ENCODE measurements at places on chromosomes 6 and 20. TPM values are rescaled to one million over a fixed set of nuclear protein-coding genes. Genes with fewer than 3 reads are reported as not detected.

- no peak for DNase-seq
Measured at GRCh38 chr6:35788423-35788982, 7.7 kb downstream of the CLPSL1 start.

DNA sequence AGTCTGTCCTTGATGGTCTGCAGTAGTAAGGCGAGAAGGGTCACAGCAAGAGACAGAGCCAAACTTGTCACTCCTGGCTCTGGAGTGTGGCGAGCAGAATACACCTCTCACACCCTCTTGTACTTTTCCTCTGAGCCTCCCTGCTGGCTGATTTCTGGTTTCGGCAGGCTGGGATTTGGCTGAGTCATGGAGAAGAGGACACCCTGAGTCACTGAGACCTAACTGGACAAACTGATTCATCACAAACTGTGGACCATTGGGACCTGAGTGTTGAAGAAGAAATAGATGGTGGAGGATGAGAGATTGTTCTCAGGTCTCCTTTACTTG, 101.7 kb downstream of the F13A1 start:
- no peak for DNase-seq

GRCh38 chr6:30826961-30827342, 57.4 kb upstream of the DDR1 start:
- no peak for DNase-seq

The TINAG gene
- 30.2 TPM for polyA plus RNA-seq

The EMILIN3 gene
- polyA plus RNA-seq = 7.0 TPM

DNA sequence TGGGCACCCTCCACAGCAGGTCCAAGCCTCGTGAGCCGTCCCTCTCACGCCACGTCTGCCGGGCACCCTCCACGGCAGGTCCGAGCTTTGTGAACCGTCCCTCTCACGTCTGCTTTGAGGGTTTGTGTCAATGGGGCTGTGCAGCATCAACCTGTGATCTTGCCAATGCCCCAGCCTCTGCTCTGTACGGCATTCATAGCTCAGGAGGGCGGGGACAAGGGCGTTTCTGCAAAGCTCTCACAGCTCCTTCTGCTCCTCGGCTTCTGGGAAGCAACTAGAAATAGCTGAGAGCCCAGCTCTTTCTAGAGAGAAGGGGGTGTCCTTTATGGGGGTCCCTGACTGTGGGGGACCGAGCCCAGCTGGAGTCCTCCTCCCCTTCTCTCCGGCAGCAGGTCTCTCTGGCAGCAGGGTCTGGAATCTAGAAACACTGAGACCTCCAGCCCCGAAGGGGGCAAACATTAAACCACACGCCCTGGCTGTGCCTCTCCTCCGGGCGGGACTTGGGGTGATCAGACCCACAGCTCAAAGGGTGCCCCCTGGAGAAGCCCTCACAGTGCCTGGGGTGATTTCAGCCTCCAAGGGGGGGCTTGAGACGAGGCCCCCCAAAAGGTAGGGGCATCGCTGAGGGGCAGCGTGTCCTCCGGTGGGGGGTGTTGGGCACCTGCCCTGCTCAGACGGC, 41.2 kb upstream of the CHRNA4 start:
- DNase-seq = no peak

DNA sequence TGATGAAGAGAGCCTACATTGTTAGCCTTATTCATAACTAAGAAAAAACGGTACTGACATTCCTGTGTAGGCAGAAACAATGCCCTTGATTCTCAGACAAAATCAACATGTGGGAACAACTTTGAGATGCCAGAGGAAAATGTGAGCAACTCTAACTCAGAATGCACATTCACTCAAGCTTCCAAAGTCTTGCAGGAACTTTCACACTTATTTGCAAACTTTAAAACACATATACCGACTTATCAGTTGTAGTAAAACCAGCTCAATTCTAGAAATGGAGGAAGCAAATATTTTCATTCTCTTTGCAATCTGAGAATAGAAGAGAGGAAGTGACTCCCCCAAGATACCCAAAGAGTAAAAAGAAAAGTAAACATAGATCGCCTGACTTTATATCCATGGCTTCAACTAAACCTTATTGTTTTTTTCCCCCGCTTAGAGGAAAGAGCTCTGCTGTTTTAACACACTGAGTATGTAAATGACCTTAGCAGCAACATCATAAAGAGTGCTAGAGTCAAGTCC, 117.6 kb downstream of the EPB41L2 start:
- DNase-seq = no peak

The OGFR gene
- 26.8 TPM for polyA plus RNA-seq

GRCh38 chr6:3162565-3163247, 5.4 kb upstream of the TUBB2A start:
- peak; percentile 75 for DNase-seq

GRCh38 chr6:153090241-153090930, 40.7 kb downstream of the RGS17 start:
- DNase-seq = no peak

The LST1 gene
- polyA plus RNA-seq = 5.1 TPM

The CRISP3 gene
- polyA plus RNA-seq = 0.48 TPM

DNA sequence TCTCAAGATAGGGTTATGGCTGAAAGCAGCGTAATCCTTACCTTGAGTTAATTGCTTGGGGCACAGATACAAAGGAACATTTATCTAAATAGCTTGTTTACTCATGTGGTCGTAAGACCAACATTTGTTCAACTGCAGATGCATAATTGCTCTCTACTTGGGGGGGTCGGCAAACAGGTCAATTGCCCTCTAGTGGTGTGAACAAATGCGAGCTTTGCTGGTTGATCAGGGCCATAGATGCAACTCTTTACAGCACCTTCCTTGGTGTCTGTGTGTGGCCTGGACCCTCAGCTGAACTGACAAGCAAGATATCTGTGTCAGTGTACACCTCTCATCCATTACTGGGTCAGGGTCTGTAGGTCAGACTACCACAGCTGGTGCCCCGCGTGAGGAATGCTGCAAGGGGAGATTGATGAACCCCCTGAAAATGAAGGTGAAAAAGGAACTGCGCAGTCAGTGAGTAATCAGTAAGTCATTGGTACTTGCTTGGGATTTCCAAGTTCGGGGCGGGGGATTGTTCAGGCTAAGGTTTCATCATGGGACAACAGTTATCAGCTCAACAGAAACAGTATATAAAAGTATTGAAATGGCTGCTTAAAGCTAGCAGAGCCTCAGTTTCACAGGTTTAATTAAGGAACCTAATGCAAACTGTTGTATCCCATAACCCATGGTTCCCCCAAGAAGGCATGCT, 24.0 kb downstream of the HLA-DPA1 start:
- DNase-seq = no peak

DNA sequence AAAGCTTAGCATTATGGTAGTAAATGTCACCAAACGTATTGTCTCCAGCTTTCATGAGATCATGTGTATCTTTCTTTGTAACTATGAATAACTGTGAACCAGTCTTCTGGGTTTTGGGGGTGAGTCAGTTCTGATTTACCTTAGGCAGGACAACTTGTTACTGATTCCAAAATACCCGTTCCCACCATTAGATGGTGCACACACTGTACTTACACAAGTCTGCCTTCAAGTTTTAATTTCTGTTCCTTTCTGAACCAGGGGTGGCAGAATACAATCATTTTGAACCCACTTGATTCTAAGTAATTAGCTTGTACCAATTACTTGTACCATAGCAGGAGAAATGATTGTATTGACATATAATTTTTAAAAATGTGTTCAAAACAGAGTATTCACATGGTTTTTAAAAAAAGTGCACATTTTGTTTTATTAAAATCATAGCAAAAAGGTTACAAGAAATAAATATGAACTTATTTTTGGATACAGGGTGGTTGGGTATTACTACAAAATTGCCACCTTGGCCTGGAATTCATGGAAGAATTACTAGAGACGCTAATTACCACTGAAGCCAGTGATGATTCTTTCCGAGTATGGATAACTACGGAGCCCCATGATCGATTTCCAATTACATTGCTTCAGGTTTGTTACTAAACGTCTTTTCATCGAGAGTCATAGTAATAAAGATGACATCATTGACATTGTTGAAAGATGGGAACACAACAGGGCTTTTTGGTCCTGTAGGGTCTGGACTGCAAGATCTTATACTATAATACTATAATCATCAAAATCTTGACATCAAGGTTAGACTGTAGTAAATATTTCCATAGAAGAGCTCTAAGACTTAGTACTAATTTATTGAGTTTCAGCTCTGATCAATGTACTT, 75.2 kb upstream of the GLP1R start:
- peak; percentile 35 for DNase-seq

The LAMA4 gene
- 93.6 TPM for polyA plus RNA-seq

DNA sequence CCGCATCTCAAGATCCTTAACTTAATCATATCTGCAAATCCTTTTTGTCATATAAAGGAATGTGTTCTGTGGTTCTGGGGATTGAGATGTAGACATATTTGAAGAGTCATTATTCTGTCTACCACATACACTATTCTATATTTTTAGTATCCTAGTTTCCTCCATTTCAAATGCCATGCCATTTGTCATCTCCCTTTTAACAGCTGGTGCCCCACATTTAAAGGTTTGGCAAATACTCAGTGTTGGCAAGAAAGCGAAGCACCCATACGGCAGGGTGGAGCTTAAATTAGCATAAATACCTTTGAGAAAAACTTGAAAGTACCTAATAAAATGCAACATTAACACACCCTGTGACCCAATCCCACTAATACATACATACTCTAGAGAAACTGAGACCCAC, 31.7 kb downstream of the PAK5 start:
- no peak for DNase-seq

DNA sequence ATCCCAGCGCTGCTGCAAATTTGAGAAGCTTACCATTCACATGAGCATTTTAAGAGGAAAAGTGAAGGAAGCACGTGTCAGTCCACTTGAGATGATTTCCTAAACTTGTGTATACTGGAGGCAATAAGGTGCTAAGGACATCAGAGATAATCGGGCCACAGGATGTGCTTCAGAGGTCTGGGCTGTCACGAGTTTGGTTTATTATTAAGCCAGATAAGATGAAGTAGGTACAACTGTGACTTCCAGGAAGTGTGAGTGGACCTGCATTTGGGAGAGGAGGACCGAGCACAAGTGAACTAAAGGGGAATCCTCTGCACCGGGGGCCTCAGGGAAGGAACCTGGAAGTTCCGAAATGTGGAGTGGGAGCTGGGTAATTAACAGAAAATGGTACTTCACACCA, 1.4 kb downstream of the SAMD5 start:
- peak; percentile 19 for DNase-seq

- no peak for DNase-seq
Measured at GRCh38 chr20:57907131-57908000, 197.6 kb upstream of the PMEPA1 start.

DNA sequence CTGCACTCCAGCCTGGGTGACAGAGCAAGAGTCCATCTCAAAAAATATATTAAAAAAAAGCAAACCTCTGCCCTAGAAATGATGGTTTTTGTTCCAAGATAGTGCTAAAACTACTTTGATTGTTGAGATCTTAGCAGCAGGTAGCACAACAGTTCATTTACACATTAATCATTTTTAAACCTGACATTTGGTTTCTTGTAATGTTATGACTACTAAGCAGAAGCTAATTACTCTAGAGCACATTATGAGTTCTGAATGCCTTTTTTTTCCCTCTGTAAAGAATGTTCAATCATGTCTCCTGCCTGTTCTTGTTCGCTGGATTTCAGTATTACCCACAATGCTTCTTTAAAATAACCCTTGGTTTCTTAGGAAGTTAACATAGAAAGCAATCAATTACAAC, 24.7 kb upstream of the PHF3 start:
- no peak for DNase-seq

The HAO1 gene
- not detected for polyA plus RNA-seq

DNA sequence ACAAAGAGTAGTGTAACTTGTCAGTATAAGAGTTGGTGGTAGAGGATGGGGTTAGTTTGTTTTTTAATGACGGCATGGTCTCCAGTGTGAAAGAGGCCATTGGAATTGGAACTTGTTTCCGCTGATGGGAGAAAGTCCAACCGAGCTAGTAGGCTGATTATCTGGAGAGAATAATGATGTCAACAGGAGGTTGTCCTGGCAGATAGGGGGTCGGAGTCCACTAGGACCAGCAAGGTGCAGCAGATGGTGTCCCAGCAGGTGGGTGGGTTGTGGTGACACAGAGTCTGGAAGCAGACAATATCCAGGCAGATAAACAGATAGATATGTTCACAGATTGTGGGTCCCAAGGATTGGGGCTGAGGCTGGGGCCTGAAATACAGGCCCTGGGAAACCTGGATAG, 35.1 kb downstream of the PKIB start:
- no peak for DNase-seq

GRCh38 chr20:38779247-38780097, 26.0 kb upstream of the PPP1R16B start:
- no peak for DNase-seq

The TMC2 gene
- 0.34 TPM for polyA plus RNA-seq

The GNRH2 gene
- 0.58 TPM for polyA plus RNA-seq

DNA sequence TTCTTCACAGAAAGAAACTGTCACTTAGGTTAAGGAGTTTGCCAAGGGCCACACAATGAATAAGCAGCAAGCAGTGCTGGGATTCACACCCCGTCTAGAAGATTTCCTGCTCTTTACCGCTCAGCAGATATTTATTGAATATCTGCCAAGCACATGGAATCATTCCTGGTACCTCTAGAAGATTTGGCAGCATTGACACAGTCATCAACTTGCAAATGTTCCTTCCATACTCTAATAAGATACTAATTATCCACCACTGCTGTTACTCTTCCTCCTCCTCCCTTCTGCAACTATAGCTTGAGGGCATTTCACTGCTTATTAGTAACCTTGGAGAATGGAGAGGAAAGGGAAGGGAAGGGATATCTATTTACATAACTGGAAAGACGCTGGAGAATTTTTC, 13.0 kb downstream of the MOXD1 start:
- DNase-seq = no peak

GRCh38 chr6:75204959-75205775, 686 bp downstream of the COL12A1 start:
- no peak for DNase-seq

- DNase-seq = no peak
Measured at GRCh38 chr20:34389954-34390555, 27.0 kb downstream of the ITCH start.

The OR2H1 gene
- polyA plus RNA-seq = not detected

GRCh38 chr20:37096415-37097041, 731 bp upstream of the RBL1 start:
- DNase-seq = no peak

GRCh38 chr6:170297576-170298330, 6.9 kb upstream of the DLL1 start:
- no peak for DNase-seq

DNA sequence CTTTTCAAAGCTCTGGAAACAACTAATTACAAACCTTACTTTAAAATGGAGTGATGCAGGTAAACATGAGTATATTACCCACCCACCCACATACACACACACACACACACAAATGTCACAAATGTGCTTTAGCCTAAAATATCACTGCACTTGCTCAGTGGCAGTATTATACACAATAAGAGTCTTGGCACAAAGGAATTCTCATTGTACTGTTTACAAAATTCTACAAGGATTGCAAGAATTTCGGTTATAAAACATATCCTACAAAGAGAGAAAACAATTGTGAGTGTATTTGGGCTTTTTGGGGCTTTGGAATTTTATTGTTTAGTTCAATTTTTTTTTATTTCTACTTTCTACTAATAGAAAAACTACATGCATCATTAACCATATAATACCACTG, 113.2 kb upstream of the BEND6 start:
- no peak for DNase-seq

The HLA-DQB2 gene
- 1.5 TPM for polyA plus RNA-seq

GRCh38 chr6:137427656-137428290, 66.4 kb downstream of the OLIG3 start:
- DNase-seq = no peak

GRCh38 chr6:170044836-170045562, 245.9 kb downstream of the DLL1 start:
- no peak for DNase-seq

- DNase-seq = no peak
Measured at GRCh38 chr6:11773581-11773980, 5.0 kb downstream of the ADTRP start.

The LPA gene
- polyA plus RNA-seq = 0.26 TPM
